ENCODE measurements at places on chromosomes 4 and X.

DNA sequence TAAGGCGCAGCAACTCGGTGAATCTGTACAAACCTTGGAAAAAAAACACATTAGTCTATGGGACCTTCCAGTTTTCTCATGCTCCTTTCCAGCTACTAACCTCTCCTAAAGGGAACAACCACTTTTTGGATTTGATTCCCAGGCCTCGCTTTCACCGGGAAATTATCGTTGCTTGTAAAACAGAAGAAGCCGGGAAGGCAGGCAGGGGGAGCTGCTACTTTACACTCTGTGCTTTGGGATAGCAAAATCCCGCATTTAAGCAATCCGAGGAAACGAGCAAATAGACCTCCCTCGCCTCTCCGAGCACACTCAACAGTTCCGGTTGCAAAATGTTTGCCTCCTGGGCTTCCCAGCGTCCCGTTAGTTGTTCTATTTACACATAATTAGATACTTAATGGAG is 1.2 kb downstream of the CD38 start:
- no peak for DNase-seq

- no peak for DNase-seq
Observed at GRCh38 chr4:137212601-137213000, 319.7 kb downstream of the PCDH18 start.

GRCh38 chr4:86921608-86922252 is 13.1 kb upstream of the AFF1 start:
- DNase-seq = no peak

GRCh38 chrX:112798736-112799135 is 41.9 kb downstream of the AMOT start:
- no peak for DNase-seq

DNA sequence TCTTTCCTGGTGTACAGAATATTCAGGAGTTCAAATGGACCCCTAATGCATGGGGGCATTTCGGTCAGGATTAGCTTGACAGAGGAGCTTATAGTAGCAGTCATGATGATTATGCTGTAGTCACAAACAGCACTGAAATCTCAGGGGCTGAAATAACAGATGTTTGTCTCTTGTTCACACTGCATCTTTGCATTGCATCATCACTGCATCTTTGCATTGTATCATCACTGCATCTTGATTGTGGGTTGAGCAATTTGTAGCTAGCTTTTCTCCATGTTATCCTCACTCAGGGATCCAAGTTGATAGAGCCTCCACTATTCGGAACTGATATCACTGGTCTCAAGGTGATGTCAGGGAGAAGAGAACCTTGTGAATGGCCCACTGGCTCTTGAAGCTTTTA is 160.9 kb downstream of the GATB start:
- no peak for DNase-seq

DNA sequence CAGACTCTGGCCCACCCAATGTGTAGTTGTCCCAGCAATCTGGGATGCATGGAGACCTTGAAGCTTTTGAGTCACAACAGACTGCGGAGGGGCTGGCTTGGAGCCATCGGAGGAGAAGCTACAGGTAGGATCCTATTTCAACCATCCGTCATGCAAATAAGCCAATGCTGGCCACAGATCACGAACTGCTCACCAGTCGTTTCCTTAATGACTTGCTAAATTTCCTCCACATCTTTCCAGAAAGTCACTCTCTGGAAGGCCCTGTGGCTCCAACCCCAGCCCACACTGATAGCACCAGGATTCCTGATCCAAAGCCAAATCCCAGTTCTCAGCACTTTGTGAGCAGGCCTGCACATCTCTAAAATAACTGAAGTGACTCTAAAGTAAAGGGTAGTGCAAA is 321.3 kb downstream of the RAB28 start:
- DNase-seq = no peak

DNA sequence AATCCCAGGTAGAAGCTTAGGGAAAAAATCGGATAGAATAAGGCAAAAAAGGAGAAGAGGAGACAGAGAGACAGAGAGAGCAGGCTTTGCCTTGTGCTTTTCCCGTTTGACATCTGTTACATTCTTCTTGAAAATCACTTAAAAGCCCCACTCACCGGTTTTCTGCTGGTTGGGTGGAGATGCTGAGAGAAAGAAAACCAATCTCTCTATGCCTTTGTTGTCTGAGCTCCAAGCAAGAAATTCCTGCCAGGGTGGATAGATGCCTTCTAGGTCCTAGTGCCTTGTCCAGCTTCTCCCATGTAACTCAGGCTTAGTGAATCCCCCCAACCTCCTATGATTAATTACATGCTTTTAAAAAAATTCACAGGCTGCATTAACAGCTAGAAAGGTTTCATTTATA is at the start of gene DCX:
Gene DCX, minus strand, starts transcription at position 210 of the 400 bp plus-strand sequence. CDS start 1,794 bp downstream, outside the sequence.
- DNase-seq = no peak

DNA sequence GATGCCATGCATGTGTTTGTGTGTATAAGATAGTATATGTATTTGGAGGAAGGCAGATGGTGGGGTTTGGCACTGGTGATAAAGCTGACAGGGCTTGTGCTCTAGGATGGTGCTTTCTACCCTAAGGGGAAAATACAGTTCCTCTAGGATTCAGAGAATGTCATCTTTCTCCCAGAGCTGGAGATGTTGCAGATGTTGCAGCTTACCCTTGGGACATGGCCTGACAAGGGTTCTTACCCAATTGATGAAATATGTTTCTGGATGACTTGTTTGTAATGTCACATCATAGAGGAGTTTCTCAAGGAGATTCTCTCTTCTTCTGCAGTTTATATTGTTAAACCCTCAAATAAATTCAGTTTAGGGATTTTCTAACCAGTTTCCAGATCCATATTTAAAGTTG is 52.5 kb upstream of the PITX2 start:
- no peak for DNase-seq

- no peak for DNase-seq
Observed at GRCh38 chrX:110734271-110734670, 61.3 kb downstream of the CHRDL1 start.

All from CD4-positive, alpha-beta T cell treated with Interleukin-2 at 100 ng/mL for 4 hours (primary cell).